ENCODE measurements at places on chromosomes 16 and 17. TPM values are rescaled to one million over a fixed set of nuclear protein-coding genes. Genes with fewer than 3 reads are reported as not detected.

GRCh38 chr17:72545766-72546165 is 424.9 kb downstream of the SOX9 start:
- no peak for DNase-seq

NPIPA2 gene
- polyA plus RNA-seq = 4.4 TPM

GRCh38 chr17:79803997-79804855 is 7.3 kb upstream of the CBX8 start:
- no peak for DNase-seq

DNA sequence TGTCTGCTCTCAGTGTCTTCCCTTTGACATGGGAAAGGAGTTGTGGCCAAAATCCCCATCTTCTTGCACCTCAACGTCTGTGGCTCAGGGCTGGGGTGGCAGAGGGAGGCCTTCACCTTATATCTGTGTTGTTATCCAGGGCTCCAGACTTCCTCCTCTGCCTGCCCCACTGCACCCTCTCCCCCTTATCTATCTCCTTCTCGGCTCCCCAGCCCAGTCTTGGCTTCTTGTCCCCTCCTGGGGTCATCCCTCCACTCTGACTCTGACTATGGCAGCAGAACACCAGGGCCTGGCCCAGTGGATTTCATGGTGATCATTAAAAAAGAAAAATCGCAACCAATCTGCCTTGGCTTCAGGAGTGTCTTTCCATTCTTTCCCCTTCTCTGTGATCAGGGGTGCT is 918 bp upstream of the MRM1 start:
- no peak for DNase-seq

DNA sequence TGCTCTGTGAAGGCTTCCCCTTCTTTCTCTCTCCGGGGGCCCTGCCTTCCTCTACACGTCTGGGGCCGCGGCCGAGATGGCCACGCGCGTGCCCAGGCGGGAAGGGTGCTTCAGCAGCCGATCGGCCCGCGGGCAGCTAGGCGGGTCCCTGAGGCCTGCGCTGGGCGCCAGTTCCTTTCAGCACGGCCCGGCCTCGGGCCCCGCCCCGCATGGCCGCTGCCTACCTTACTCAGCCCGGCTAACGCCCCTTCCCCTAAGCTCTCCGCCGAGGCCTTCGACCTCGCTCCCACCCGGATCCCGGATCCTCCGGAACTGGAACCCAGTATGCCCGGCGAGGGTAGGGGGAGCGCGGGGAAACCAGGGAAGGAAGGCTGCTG is 335 bp downstream of the TMEM11 start:
- no peak for DNase-seq

ZG16 gene
- polyA plus RNA-seq = 0.09 TPM

Data from right lung (tissue), 10 donors.